ENCODE measurements at places on chromosomes 4 and X.

GRCh38 chr4:17024425-17024824, 126.0 kb upstream of the LDB2 start:
- no peak for DNase-seq

DNA sequence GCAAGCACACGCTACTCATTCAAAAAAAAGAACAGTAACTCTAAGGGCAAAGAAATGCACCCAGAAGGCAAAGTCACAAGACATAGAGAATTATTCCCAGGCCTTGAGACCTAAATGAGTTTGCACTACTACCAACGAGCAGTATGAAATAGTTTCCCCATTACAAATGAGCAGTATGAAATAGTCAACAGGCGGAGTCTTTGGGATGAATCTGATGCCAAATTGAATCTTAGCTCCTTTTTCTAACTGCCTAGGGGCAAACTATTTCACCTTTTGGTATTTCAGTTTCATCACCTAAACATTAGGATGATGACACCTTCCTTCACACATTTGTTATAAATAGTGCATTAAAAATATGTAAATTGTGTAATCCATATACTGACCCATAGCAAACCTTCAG, 213.0 kb upstream of the FAT4 start:
- DNase-seq: no peak

- no peak for DNase-seq
These were observed 8.4 kb downstream of the EMCN start for GRCh38 chr4:100509386-100509785.

- DNase-seq: no peak
These were observed 668 bp upstream of the PTCHD1 start for GRCh38 chrX:23333842-23334520.

DNA sequence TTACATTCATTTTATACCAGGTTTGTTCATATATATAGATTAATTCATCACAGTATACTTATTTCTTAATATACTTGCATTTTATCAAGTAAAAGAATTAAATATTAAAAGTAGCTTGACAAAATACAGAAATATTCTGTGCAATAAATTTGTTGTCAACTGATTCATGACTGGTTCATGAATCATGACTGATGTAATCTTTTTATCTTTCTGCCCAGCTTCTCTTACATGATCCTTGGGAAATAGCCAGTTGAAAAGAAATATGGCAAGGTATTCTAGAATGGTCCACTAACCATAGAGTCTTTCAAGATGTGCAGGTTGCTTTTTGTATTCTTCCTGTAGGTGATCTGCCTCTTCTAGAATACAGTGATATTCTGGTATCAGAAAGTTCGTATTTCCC, 4.2 kb upstream of the CCNA2 start:
- no peak for DNase-seq

GRCh38 chr4:1643971-1644735, 40.0 kb downstream of the FAM53A start:
- no peak for DNase-seq

GRCh38 chr4:57191523-57192034, 81.4 kb upstream of the IGFBP7 start:
- DNase-seq: no peak

DNA sequence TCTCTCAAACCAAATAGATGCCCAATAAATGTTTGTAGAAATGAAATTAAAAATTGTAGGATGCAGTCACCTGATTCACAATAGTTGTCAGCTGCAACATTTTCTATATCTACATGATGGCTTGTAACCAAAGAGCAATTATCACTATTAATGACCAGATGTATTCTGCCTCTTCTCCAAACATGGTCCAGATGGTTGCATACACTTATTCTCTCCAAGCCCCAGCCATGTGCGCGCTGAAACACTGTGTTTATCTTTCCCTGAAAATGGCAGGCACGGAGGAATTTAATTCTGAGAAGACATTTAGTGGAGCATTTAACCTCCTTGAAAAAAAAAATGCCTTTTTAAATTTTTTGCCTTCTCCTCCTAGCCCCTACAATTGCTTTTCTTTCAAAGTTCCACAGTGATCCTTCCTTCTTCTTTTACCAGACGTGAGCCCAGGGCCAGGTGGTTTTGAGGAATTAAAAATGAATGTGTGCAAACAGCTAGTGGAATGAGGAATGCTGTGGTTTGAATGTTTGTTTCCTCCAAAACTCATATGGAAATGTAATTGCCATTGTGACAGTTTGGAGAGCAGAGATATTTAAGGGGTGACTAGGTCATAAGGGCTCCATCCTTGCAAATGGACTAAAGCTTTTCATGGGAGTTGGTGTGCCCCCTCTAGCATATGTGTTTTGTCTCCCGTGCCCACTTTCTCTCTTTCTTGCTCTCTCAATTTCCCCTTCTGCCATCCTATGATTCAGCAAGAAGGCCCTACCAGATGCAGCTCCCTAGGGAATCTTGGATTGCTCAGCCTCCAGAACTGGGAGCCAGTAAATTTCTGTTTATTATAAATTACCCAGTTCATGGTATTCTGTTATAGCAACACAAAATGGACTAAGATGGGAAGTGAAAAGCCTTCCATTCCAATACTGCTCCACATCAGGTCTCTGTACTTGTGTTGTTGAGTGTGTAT, 136.0 kb downstream of the GABRB1 start:
- no peak for DNase-seq

GRCh38 chr4:111946800-111947199, 198.5 kb upstream of the FAM241A start:
- DNase-seq: no peak

- DNase-seq: no peak
These were observed 25.5 kb downstream of the CDKN2AIP start for GRCh38 chr4:183469936-183470335.

DNA sequence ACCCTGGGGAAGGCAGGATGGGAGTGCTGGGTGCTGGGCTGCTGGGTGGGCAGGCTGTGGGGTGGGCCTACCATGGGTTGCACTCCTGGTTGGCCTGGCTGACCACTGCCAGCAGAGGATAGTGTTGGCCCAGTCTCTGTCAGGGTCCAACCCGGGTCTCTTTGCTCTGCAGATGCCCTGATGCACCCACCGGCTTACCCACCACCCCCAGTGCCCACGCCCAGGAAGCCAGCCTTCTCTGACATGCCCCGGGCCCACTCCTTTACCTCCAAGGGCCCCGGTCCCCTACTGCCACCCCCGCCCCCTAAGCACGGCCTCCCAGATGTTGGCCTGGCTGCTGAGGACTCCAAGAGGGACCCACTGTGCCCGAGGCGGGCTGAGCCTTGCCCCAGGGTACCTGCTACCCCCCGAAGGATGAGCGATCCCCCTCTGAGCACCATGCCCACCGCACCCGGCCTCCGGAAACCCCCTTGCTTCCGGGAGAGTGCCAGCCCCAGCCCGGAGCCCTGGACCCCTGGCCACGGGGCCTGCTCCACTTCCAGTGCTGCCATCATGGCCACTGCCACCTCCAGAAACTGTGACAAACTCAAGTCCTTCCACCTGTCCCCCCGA, 14.2 kb upstream of the ADD1 start:
- DNase-seq: no peak

GRCh38 chr4:184953971-184954370, 64.3 kb upstream of the HELT start:
- no peak for DNase-seq

DNA sequence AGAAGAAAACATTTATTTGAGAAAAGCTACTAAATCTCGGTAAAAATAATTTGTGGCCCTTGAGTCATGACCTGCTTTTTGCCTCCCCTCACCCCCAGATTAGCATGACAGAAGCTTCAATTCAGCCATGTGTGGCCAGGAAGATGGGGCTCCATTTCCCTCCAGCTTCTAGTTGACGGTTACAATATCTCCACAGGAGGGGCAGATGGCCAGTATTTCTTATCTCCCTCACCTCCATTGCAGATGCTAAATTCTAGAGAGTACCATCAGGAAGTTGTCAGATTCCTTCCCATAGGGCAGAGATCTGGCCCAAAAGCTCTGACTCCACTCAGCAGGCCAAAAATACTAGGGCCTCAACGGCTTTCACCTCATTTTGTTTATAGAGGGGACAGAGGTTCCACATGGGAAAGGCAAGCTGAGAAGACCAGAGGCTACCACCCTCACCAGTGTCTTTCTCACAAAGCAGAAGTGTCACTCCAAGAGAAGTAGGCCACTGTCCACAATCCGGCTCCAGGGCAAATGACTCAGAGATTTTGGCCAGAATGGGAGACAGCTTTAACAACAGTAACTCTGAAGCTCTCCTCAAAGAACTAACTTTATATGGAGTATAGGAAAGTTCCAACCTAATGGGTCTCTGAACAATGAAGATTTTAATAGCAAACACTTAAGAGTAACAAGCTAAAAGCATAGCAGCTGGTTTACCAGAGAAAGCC, 108.3 kb downstream of the TBC1D19 start:
- no peak for DNase-seq

- no peak for DNase-seq
These were observed 229.6 kb upstream of the AGTR2 start for GRCh38 chrX:115940888-115941332.

DNA sequence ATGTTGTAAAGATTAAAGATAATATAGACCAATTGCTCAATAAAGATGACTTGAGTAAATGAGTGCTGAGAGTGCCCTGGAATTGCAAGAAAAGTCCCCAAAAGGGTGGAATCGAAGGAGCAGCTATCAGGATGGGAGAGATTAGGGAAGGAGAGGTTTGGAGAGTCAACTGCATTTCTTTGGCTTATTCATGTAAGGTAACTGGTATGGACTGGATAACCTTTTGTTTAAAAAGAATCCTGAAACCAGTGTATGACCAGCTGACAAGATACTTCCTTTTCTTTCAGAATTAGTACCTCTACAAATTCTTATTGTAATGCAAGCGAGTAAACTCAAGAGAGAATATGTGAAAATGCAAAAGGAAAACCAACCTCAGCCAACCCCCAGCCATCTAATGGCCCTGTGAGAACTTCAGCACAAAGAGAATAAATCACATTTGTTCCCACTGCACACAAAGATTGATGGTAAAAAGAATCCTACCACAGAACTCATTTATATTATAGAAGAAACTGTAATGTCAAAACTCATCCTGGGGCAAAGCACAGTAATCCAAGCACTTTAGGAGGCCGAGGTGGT, 24.5 kb upstream of the SPP1 start:
- DNase-seq: no peak

DNA sequence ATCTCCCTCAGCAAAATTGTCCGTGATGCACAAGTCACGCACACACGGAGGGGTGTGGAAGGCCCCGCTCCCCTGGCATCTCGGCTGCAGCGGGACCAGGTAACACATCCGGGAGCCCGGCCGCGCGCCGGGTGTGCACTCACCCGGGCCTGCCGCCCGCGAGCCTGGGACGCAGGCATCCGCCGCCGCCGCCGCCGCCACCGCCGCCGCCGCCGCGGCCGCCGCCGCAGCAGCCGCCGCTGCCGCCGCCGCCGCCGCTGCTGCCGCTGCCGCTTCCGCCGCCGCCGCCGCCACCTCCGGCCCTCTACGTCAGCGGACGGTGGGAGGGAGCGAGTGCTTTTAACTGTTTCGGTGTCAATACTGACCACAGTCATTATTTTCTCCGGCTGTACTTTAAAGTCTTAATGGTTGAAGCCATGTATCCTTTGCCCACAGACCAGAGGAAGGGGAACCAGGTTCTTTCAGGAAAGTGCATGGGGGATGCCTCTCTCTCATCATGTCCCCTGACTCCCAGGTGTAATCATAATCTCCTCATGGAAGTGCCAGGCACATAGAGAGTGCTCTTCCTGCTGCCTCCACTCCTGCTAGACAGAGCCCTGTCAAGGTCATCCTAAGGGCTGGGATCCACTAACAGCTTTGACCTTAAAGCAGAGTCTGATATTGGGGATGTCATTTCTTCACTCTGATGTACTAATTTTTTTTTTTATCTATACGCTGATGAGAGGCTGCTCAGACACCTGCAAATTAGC, 38.0 kb downstream of the MAGEE2 start:
- peak; percentile 5 for DNase-seq

- DNase-seq: no peak
These were observed 213.4 kb downstream of the MAML3 start for GRCh38 chr4:139940600-139940999.

GRCh38 chr4:153592064-153592463, 92.0 kb upstream of the TLR2 start:
- DNase-seq: no peak

DNA sequence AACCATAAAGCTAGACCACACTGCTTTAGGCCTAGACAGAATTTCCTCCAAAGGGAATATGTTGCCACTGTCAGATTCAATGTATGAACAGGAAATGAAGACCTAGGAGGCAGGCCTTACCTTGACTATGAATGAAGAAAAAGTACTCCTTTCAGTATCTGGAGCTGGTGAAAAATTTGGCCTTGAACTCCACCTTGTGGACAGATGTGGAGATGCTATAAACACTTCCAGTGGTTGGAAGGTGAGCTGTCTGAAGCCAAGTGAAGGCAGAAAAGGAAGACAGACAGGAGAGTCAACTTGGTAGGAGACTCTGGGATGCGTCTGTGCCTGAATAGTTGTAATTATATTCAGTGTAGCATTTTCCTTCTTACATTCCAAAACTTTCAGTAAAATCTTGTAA, 17.2 kb downstream of the SPIN3 start:
- DNase-seq: no peak

GRCh38 chrX:16023790-16024734, 99.3 kb upstream of the GRPR start:
- DNase-seq: no peak

- no peak for DNase-seq
These were observed 149.5 kb downstream of the MAML3 start for GRCh38 chr4:140004549-140004895.

DNA sequence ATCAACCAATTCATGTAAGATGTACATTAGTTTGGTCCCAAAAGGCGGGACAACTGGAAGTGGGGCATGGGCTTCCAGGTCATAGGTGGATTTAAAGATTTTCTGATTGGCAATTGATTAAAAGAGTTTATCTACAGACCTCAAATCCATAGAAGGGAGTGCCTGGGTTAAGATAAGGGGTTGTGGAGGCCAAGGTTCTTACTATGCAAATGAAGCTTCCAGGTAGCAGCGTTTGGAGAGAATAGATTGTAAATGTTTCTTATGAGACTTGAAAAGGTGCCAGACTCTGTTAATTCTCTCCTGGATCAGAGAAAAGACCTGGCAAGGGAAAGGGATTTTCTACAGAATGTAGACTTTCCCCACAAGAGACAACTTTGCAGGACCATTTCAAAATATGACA, 2.4 kb downstream of the MGST2 start:
- DNase-seq: no peak

DNA sequence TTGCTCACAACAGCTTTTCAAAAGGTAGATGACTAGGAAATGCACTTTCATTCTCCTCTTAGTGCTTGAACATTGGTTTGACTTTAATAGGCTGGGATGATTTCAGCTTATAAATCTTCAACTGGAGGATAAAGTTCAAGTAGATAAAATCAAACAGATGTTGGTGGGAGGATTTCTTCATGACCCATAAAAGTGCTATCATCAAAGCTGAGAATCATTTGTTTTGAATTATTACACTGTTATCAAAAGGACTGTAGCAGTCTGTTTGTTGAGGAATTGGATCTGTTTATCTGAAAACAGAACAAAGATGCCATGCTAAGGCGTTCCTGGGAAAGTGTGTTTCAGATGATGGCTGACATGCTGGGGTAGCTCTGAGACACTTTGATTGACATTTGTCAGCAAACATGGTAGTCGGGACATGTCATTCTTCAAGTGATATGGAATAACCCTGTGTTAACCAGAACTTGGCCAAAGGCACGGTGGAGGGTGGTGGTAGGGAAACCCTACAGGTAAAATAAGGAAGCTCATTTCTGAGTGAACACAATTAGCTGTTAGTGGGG, 304.0 kb upstream of the PITX2 start:
- DNase-seq: no peak
